ENCODE measurements at places on chromosomes 1 and 21. TPM values are rescaled to one million over a fixed set of nuclear protein-coding genes. Genes with fewer than 3 reads are reported as not detected.

DNA sequence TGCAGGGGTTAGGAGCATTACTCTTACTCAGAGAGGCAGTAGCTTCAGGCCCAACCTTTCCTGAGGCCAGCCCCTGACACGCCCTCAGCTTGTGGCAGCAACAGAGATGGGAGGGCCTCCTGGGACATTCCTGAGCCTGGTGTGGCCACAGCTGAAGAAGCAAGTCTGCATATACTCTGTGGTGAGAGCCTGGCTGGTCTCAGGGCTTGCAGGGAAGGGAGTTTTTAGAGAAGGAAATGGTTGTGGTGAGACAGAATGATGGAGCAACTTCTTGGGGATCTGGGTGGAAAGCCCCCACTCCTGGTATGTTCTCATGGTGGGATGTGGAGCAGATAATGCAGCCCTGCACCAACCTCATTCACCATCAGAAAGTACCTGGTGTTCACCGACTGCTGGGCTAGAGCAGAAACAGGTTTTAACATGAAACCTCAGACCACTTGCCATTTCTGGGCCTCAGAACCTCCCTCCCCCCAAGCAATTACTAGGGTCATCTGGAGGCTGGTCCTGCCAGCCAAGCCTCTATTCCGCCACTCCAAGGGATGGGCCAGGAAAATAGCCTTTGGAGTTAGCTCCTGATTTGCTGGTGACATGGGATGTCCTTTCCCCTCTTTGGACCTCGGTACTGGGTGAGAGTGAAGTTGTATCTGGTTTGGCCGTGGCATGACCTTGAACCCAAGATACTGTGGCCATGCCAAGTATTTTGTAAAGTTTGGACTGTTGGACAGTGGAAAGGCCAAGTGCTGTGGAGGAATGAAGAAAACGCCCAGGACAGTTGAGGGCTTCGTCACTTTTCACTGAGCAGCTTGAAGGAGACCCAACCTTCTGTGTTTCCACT lies 28.1 kb upstream of the RNF19B start:
- no peak overlapping the region for H3K4me3 ChIP-seq
- no peaks in the 10 kb centered on the region for H3K27me3 ChIP-seq
- peaks cover 18% of the 10 kb centered on the region for H3K4me1 ChIP-seq
- no peaks in the 10 kb centered on the region for H3K36me3 ChIP-seq

DNA sequence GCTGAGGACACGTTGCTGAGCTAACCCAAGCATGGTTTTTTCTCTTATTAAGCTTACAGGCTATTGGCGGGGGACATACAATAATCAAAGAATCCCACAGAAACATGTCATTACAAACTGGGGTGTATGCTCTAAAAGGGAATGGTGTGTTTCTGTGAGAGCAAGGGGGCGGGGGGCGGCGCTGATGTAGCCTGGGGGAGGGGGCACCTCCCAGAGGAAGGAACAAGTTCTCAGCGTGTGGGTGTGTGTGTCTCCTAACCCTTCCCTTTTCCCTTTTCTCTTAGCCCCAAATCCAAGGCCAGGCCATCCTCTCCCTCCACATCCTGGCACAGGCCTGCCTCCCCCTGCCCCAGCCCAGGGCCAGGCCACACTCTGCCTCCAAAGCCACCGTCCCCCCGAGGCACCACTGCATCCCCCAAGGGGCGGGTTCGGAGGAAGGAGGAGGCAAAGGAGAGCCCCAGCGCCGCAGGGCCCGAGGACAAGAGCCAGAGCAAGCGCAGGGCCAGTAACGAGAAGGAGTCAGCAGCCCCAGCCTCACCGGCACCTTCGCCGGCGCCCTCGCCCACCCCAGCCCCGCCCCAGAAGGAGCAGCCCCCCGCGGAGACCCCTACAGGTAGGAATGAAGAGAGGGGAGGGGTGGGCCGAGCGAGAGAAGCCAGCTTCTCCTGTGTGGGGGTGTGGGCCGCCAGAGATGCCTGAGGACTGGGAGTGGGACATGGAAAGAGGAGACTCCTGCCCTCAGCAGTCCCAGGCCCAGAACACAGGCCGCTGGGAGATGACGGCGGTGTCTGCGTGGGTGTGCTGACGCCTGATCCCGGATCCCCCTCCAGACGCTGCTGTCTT lies 21.9 kb downstream of the MAP7D1 start:
- no peaks in the 10 kb centered on the region for H3K27me3 ChIP-seq
- H3K4me1 ChIP-seq, result no peaks in the 10 kb centered on the region
- H3K36me3 ChIP-seq, result no peaks in the 10 kb centered on the region
- no peak overlapping the region for H3K4me3 ChIP-seq

- H3K4me1 ChIP-seq, result no peaks in the 10 kb centered on the region
- no peak overlapping the region for H3K27ac ChIP-seq
- DNase-seq, result no peak
- no peak overlapping the region for H3K4me3 ChIP-seq
Measured at GRCh38 chr1:195516036-195516435, 1092.2 kb downstream of the KCNT2 start.

DNA sequence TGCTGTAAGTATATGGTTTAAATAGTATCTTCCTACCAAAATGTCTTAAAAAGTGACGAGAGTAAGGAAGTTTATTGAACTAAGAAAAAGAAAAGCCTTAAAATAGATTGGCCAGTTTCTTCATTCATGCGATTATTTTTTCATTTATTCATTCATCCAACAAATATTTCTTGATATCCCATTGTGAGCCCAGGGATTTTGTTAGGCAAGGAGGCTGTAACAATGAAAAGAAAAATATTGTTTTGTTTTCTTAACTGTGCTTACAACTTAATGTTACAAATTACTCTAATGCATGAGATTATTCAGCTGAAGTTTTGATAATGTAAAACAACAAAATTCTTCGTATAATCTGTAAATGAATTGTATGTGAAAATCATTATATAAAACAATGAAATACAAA lies 882.0 kb downstream of the LTN1 start:
- no peaks in the 10 kb centered on the region for H3K36me3 ChIP-seq
- H3K4me1 ChIP-seq, result peaks cover 12% of the 10 kb centered on the region
- no peaks in the 10 kb centered on the region for H3K27me3 ChIP-seq
- no peak for DNase-seq
- H3K27ac ChIP-seq, result no peak overlapping the region
- H3K4me3 ChIP-seq, result no peak overlapping the region

DNA sequence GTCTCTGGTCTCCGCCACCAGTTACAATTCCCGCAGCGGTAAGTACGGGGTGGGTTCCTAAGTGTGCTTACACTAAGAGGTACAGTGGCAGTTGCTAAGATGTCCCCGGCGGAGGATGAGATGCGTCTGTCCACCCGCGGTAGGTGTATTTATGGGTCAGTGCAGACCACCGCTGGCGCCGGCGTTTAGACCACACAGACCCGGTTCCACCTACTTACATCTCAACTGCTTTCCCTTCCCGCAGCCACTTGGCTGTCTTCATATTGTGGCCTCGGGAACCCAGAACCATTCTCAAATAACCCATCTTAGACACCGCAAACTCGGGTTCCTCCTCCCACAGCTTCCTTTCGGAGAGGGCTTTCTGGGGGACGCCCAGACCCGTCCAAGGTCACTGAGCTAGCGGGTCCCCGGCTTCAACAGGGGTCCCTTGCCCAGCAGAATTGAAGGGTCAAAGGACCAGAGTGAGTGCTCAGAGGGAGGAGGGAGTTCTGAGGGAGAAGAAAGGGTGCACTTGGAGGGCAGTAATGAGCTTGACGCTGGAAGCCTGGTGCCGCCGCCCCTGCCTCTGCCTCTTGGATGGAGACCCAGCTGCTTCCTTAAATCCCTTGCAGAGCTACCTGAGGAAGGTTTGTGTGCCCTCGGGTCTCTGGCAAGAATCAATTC lies 8.6 kb downstream of the NR5A2 start:
- H3K27ac ChIP-seq, result no peak overlapping the region
- no peak overlapping the region for H3K4me3 ChIP-seq
- no peaks in the 10 kb centered on the region for H3K4me1 ChIP-seq
- H3K36me3 ChIP-seq, result no peaks in the 10 kb centered on the region
- DNase-seq, result no peak
- no peaks in the 10 kb centered on the region for H3K27me3 ChIP-seq

- no peaks in the 10 kb centered on the region for H3K27me3 ChIP-seq
- H3K27ac ChIP-seq, result no peak overlapping the region
- no peak overlapping the region for H3K4me3 ChIP-seq
- no peaks in the 10 kb centered on the region for H3K4me1 ChIP-seq
Measured at GRCh38 chr21:35150562-35151226, 101.6 kb upstream of the RUNX1 start.

DNA sequence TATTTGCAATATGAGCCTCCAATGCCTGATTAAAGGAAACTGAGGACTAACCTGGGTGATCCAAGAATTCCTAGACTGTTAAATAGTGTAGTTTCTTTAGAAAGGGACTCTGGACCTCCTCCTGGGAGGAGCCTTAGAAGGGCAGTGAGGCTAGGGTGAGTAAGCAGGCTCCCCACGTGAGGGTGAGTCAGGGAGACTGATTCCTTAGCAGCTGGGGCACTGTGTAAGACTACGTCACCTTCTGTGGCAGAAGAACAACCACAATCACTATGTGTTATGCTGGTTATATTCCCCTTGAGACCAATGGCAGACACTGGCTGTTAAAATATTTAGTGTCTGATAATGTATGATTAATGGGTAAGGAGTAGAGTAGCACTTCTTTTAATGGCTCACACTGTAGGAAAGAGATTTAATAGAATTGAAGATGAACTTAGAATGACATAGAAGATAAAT lies 53.3 kb upstream of the SYT14 start:
- no peaks in the 10 kb centered on the region for H3K36me3 ChIP-seq
- H3K4me1 ChIP-seq, result peaks cover 4% of the 10 kb centered on the region
- DNase-seq, result peak; percentile 26
- H3K4me3 ChIP-seq, result no peak overlapping the region

- DNase-seq, result no peak
- H3K4me3 ChIP-seq, result no peak overlapping the region
- H3K36me3 ChIP-seq, result no peaks in the 10 kb centered on the region
- H3K27ac ChIP-seq, result no peak overlapping the region
- H3K4me1 ChIP-seq, result no peaks in the 10 kb centered on the region
Measured at GRCh38 chr1:1284221-1285101, 4.2 kb downstream of the SCNN1D start.

DNA sequence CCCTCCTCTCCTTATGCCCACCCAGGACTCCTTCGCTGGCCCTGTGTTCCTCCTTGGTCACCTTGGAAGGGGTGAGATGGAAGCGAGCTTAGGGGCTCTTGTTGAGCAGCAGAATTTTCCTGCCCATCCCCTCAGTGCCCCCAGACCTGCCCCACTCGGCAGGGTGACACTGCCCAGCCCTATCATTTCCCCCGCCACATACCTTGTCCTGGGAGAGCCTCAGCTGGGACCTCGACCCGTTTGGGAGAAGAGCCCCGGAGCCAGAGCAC lies 1.4 kb upstream of the FNDC5 start:
- no peaks in the 10 kb centered on the region for H3K27me3 ChIP-seq
- H3K4me1 ChIP-seq, result no peaks in the 10 kb centered on the region
- no peak for DNase-seq
- H3K4me3 ChIP-seq, result no peak overlapping the region
- no peak overlapping the region for H3K27ac ChIP-seq

DNA sequence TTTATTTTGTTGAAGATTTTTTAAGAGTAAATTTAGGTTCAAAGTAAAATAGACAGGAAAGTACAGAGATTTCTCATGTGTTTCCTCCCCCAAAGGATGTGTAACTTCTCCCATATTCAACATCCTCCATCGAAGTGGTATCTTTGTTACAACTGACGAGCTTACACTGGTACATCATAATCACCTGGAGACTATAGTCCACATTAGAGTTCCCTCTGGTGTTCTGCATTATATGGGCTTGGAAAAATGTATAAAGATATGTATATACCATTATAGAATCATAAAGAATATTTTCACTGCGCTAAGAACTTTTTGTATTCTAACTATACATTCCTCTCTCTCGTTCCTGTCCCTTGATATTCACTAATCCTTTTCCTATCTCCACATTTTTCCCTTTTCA lies 203.7 kb downstream of the AMY1C start:
- no peaks in the 10 kb centered on the region for H3K4me1 ChIP-seq
- no peak for DNase-seq
- H3K4me3 ChIP-seq, result no peak overlapping the region
- no peaks in the 10 kb centered on the region for H3K36me3 ChIP-seq
- no peak overlapping the region for H3K27ac ChIP-seq
- H3K27me3 ChIP-seq, result no peaks in the 10 kb centered on the region

- H3K4me1 ChIP-seq, result peaks cover 45% of the 10 kb centered on the region
- H3K36me3 ChIP-seq, result no peaks in the 10 kb centered on the region
- H3K4me3 ChIP-seq, result no peak overlapping the region
- no peaks in the 10 kb centered on the region for H3K27me3 ChIP-seq
- peak overlapping the region; percentile 11 for H3K27ac ChIP-seq
Measured at GRCh38 chr1:26723013-26723991, 27.5 kb downstream of the ARID1A start.

GRCh38 chr1:13829152-13829769 lies 129.3 kb downstream of the PRDM2 start:
- no peaks in the 10 kb centered on the region for H3K27me3 ChIP-seq
- H3K27ac ChIP-seq, result no peak overlapping the region
- no peak for DNase-seq
- H3K36me3 ChIP-seq, result no peaks in the 10 kb centered on the region
- H3K4me3 ChIP-seq, result no peak overlapping the region

GRCh38 chr1:183580281-183580682 lies 10.0 kb downstream of the NCF2 start:
- DNase-seq, result peak; percentile 30
- H3K27me3 ChIP-seq, result no peaks in the 10 kb centered on the region
- peaks cover 9% of the 10 kb centered on the region for H3K4me1 ChIP-seq
- no peak overlapping the region for H3K27ac ChIP-seq
- no peaks in the 10 kb centered on the region for H3K36me3 ChIP-seq
- no peak overlapping the region for H3K4me3 ChIP-seq

DNA sequence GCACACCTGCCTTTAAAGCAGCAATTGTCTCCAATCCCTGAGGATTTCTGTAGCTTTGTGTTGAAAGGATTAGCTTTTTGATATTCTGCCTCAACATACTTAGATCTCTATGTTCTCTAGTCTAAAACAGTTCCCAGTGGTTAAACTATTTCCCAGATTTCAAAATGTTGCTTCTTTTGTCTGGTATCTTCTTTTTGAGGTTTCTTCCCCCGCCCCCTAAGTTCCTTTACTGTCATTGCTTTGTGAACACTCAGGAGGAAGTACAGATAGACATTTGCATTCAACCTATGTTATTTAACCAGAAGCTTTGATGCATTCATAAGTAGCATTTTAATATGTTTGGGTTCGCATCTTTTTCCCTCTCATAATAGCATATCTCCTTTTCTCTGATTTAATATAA lies 33.5 kb downstream of the CYYR1 start:
- no peak overlapping the region for H3K27ac ChIP-seq
- H3K27me3 ChIP-seq, result no peaks in the 10 kb centered on the region
- no peak for DNase-seq

- H3K27ac ChIP-seq, result no peak overlapping the region
- H3K27me3 ChIP-seq, result no peaks in the 10 kb centered on the region
- peaks cover 16% of the 10 kb centered on the region for H3K4me1 ChIP-seq
Measured at GRCh38 chr1:55720261-55720660, 505.1 kb upstream of the USP24 start.

LIPI gene
- total RNA-seq, result not detected

IFI44L gene
- total RNA-seq, result not detected

FHAD1 gene
- total RNA-seq, result not detected

ZSWIM5 gene
- 0.49 TPM for total RNA-seq

LYPD8 gene
- not detected for total RNA-seq

CCNL2 gene
- 147 TPM for total RNA-seq

HNRNPCL1 gene
- not detected for total RNA-seq

NPL gene
- total RNA-seq, result 3.5 TPM

Measured in Caco-2 (cell line).